ENCODE measurements at places on chromosomes 4 and X.

GRCh38 chr4:6502147-6502546, 29.7 kb upstream of the PPP2R2C start:
- no peak for DNase-seq

DNA sequence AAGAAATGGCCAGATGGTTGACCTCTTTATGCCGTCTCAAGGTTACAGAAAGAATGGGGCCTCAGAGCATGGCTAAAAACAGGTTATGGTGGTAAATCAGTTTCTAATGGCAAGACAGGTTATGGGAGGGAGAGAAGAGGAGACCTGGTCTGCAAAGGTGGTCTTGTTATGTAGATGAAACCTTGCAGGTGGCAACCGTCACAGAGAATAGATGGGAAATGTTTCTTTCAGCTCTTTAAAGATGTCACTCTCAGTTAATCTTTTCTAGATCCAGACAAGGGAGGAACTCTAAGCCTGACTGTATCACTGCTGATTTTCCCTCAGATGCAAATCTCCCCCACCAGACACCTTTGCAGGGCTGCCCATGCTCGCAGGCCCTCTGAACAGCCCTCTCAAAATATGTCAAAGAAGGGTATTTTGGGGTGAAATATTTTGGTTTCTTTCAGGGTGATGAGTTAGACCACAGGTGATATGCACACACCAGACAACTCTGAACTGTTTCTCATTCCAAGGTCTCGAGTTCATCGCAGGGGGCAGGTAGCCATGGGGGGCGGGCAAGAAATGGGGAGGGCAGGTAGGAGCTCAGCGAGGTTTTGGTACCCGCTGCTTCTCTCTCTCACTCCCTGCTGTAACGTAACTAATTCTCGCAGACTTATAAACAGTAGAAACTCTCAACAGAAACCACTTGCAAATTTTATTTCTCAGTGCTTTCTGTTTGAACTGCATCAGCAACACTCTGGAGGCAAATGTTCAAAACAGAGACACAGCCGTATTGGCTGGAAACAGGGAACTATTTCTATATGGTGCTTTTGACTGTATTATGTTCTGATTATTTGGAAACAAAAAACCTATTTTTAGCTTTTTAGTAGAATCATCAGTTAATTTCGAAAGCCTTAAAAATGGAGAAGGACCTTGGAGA, 32.4 kb downstream of the CASP3 start:
- no peak for DNase-seq

DNA sequence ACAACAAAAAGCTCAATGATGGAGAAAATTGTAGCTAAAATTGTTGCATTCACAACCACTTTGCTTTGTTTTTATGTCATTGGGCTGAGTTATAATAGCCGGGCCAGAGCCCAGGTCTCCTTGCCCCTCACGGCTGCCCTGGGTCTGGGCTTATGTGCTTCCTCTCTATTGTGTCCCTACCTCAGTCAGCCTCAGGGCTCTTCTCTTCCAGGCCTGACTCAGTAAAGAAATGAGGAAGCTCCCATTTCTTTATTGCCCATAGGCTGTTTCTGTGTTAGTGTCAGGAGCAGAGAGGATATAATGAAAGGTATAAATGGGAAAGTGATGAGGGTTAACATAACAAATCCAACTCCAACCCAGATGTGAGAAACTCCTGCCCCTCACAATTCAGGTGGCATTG, 18.0 kb downstream of the BST1 start:
- DNase-seq, result no peak

DNA sequence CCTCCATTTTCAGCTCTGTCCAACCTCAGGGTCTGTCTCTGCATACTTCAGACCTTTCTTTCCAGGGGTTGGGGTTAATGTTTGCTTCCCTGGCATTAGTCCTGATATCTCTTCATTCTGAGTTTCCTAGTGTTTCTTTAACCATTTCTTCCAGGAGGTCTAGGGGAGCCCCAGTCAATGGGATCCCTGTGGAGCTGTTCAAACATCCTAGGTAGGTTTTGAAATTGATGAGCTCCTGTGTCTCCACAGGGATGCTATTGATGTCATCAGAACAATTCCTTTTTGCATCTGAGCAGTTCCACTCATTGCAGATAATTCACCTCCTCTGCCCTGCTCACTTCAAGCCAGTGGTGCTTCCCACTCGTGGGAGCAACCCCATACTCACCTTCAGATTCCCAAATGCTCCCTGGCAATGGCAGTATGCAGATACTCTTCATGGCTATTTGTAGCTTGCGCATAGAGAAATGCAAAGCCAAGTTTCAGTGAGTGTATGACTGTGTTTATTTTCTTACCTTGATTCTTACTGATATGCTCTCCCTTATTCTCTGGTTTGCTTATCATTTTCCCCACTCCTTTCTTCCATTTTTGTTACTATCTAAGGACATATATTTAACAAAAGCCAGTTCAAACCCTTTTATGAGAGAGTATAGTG, 33.7 kb upstream of the LIMCH1 start:
- no peak for DNase-seq

DNA sequence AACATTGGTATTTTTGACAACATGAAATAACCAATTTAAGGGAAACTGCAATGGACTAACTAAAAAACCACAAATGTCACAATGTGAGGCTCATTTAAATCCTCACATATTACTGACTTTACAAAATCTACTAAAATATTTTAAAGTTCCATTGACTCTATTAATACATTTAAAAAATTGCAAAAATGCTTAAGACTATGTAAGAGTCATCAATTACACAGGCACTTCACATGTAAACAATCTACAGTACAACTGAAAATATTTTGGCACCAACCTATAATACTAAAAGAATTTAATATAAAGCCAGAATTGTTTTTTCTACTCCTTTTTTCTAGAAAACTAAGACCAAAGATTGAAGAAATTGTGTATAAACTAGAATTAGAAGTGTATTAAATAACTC, 76.8 kb upstream of the RBMXL3 start:
- no peak for DNase-seq

DNA sequence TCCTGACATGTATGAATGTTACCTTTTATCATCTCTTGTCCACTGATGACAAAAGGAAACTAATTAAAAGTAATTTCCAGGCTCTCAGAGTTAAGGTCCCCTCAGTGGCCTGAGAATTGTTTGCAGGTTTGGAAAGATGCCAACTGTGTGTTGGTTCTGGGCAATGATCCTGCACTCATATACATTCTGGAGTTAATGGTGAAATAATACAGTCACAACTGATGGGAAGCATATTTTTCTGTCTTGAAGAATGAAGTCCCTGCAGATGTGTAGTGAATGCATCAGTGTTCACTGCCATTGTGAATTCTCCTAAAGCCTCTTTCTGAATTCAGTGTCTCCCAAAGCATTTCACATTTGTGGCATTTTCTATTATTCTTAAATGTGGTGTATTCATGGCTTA, 238.1 kb upstream of the PPP1R2C start:
- no peak for DNase-seq

- no peak for DNase-seq
Observed at GRCh38 chr4:8681391-8681790, 88.8 kb downstream of the CPZ start.

DNA sequence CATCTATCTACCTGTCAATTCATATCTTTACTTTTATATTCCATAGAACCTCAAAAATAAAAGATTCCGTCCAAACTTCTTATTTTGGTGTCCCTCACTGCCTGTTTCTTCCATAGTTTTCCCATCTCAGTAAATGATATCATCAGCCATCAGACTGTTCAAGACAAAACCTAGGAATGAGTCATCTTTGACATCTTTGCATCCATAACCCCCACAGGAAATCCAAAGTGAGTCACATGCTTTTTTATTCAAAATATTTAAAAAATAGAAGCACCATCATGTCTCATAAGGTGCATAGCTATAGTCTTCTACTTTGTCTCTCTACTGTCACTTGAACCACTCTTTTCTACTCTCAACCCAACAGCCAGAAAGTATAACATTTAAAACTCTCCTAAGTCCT, 29.9 kb upstream of the CXXC4 start:
- DNase-seq, result no peak

DNA sequence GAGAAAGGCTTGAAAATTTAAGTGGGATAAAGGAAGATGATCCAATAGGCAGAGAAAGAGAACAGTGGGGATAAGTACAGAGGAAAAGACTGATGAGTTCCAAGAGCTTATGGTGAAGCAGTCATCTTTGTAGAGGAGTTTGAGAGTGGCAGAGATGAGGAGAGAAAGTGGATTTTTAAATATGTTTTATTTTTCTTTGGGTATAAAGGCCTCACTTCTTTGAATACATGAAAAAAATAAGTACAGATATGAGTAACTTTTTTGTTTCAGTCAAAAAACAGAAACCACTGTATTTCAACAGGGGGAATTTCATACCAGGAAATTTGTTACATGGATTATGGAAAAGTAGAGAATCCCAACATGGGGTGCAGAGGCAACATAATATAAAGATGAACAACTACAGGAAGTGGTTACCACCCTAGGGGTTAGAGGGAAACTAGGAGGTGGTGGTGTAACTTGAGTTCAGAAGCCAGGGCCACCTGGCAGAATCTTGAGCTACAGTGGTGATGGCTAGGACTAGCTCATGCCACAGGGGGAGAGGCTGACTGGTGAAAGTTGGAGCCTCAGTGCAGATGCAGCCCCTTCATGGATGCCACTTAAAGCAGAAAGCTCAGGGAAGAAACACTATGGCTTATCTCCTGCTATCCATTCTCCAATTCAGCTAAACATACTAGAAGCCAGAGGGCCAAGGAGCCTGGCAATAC, 3.4 kb upstream of the CYBB start:
- no peak for DNase-seq

GRCh38 chr4:141246243-141246642, 25.5 kb downstream of the ZNF330 start:
- DNase-seq, result no peak

- DNase-seq, result no peak
Observed at GRCh38 chrX:65920620-65921019, 119.3 kb downstream of the VSIG4 start.

DNA sequence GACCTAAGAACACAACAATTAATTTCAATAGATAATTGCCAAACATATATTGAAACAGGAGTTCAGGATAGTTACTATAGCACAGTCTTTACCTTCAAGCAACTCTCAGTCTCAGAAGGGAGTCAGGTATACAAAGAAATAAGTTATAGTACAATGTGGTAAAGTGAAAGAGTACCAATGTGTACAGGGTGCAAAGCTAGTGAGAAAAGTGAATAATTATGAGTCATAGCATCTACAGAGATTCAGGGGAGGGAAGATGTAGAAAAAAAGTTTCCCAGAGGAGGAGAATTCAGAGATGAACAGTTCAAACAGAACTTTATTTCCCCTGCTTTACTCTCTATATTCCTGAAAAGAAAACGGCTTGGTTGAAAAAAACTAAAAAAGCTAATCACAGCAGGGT, 22.7 kb upstream of the DKK2 start:
- no peak for DNase-seq

Data from NCI-H146 (cell line).